ENCODE measurements at places on chromosomes 2 and 18.

DNA sequence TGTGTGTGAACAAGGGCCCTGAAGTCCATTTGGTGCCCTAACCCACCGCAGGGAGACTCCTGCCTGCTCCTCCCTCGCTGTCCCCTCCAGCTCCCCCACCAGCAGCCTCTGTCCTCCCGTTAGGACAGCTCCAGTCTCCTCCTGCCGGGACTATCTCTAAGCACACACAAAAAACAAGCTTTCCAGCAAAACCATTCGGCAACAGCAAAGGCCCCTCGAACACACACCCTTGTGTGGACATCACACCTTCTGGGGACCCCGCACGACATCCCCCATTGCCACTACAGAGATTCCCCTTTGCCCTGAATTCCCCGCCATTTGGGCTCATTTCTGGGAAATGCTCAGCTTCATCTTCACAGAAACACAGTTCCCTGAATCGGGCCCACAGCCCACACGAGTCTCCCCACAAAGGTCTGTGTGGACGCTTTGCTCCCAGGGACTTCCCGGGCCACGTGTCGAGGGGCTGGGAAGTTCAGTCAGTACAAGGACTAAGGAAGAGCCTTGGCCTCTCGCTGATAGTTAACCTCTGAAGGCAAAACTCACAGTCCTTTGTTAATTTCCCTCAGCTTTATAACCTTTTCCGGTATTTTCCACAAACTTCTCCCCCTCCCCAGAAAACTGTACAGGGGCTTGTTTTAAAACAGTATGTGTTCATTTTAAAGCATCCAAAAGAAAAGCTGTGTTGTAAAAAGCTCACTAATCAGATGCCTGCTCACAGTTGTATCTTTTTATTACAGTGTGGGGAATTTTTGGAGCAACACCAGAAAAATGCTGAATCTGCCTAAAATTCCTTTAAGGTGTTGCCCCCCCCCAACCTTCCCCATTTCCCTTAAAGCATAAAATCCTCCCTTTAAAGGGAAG, 25.9 kb downstream of the SMAD7 start:
- DNase-seq, result no peak

GRCh38 chr2:134782792-134783191, 55.6 kb upstream of the ACMSD start:
- peak; percentile 29 for DNase-seq

GRCh38 chr2:174692256-174692919, 71.9 kb downstream of the CHRNA1 start:
- no peak for DNase-seq

DNA sequence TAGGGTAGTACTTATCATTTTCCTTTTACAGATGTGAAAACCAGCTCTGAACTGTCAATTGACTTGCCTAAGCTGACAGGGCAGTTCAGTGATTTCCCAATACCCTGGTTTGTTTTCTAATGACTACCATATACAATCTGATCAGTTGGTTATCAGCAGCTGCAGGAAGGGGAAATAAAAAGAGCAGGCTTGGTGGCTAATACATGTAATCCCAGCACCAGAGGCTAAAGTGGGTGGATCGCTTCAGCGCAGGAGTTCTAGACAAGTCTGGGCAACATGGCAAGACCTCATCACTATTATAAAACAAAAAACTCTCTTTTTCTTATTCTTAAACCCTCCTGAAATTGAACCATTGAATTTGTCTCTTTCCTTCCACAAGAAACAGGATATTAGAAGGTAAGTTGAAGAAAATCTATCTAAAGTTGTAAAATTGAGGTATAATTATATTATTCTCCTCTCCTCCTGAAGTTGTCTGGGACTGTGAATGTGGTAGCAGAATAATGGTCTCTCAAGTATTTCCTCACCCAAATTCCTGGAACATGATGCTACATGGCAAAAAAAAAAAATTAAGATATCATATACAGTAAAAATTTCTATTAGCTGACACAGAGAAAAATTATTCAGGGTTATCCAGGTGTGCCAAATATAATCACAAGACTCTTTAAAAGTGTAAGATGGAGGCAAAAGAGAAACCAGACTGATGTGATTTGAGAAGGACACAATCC, 1441.6 kb downstream of the SUCLG1 start:
- no peak for DNase-seq

- no peak for DNase-seq
Measured at GRCh38 chr18:5630900-5631413, 87.2 kb upstream of the EPB41L3 start.

GRCh38 chr2:7456762-7457161, 539.5 kb downstream of the RNF144A start:
- no peak for DNase-seq

GRCh38 chr2:33377048-33377447, 99.4 kb upstream of the RASGRP3 start:
- DNase-seq, result no peak

GRCh38 chr18:56483386-56483785, 155.0 kb downstream of the TXNL1 start:
- DNase-seq, result no peak

DNA sequence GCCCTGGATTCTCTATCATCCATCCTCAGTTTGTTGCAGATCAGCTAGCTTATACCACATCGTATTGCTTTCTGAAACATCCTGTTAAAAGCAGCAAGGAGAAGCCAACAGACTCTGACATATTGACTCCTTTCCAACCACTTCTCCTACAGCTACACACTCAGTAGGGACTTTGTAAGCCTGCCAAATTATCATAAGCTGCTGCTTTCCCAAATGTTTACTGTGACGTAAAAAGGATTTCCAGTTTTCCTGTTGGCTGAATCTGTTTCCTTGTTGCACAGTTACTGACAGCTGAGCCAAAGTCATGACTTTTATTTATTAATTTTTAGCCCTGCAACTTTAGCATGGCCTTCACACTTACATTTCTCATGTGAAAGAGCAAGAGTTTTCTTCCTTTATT, 294.3 kb downstream of the KCNJ3 start:
- DNase-seq, result no peak

GRCh38 chr2:18376936-18377335, 183.5 kb downstream of the RDH14 start:
- no peak for DNase-seq

GRCh38 chr2:150259746-150260145, 227.7 kb downstream of the RND3 start:
- DNase-seq, result peak; percentile 66

DNA sequence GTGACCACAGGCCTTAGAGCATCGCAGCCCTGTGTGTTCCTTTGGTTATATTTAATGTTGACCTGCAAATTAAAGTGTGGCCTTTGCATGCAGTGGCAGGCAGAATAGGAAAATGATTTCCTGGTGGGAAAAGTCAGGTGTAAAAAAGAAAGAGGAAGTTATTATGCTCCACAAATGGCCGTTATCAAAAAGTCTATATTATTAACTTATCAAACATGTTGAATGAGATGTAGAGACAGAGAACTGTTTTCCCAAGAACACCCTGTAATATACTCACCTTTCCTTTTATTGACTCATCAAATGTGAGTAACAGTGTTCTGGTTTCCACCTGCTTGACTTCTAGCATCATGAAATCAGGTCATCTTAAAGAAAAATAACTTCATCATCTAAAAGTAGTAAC, 35.3 kb downstream of the MEIS1 start:
- DNase-seq, result no peak

DNA sequence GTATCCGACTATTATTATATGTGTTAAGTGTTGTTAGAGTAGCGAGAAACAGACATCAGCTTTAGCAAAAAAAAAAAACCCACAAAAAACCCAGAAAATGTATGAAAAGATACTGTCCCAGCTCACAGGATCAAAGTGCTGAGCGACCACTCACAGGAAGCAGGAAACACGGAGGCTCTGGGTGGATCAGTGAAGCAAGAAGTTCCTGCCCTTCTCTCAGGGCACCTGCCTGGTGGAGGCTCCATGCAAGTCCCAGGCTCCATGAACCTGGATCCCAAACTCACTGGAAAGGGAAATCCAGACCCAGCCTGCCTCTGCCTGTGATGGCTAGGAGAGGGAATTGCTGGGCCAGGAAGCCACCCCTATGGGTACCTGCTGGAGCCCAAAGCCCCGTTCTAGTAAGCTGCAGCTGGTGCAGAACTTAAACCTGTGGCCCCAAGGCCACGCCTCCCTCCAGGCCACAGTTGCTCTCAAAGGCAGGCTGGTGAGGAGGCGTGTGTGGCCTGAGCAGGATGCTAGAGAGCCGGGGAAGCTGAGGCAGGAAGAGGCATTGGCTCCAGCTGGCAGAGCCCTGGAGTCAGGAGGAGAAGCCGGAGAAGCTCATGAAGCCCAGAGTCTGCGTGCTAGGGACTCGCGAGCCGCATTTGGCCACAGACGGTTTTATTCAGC, 63.5 kb upstream of the TAF1B start:
- no peak for DNase-seq

GRCh38 chr2:140891614-140892212, 1239.1 kb downstream of the LRP1B start:
- no peak for DNase-seq

DNA sequence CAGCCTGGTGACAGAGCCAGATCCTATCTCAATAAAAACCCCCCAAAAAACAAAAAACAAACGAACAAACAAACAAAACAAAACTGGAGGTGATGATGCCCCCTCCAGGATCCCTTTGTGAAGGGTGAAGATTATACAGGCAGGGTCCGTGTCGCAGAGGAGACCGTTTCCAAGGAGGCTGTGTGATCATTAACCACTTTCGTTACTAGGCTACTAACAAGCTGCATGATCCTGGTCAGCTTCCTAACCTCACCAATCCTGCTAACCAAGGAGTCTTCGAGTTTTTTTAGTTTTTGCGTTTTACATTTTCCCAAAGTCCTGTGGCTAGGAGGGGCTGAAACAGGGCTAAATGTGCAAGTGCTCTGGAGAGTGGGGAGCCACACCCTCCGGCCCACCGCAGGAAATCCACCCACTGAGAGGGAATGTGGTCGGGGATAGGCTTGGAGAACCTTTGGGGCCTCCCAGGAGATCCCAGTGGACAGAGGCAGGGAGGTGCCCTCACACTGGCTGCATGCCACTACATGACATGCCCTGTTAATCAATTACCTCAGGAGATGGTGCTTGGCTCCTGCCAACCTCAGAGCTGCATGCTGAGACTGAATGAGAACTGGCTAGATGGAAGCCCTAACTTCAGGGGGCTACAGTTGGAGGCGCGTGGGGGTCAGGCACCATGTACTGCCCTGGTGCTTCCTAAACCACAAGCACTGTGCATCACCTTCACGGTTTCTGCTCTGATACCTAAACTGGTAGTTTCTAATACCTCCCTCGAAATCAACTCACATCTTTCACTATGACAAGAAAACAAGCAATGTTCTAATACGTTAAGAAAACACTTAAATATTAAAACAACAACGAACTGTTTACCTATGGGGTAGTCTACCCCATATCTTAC, 67.5 kb upstream of the RGPD5 start:
- DNase-seq, result no peak

- DNase-seq, result no peak
Measured at GRCh38 chr2:221443645-221444044, 128.5 kb downstream of the EPHA4 start.

- no peak for DNase-seq
Measured at GRCh38 chr2:1811258-1811970, 67.1 kb upstream of the PXDN start.

DNA sequence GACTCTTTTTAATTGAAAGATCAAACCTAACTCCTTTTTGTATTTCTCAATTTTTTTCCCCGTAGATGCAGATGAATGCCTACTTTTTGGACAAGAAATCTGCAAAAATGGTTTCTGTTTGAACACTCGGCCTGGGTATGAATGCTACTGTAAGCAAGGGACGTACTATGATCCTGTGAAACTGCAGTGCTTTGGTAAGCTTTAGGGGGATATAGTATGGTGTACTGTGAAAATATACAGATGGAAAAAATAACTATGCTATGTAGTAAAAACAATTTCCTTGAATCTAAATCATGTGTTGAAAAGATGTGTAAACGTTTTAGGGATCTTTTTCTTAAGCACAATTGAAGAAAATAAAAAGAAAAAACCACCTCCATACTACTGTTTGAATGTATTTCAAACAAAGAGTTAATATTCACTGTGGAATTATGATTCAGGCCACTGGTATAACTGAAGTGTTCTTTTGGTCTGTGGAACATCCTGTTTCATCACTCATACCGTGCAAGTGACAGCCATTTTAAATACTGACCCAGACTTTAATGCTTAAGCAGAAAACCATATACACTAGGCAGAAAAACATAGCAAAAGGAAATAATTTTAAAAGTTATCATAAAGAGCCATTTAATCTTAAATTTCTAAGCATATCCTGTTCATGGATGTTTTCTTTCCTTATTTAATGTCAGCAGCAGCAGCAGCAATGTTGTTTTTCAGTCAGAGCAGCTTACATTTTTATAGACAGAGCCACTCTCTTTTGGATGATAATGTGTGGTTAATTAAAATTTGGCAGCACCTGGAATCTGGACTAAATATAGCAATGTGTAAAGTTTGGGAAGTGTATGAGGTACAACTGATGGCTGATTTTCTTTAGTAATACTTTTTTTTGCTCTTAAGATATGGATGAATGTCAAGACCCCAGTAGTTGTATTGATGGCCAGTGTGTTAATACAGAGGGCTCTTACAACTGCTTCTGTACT, 112.8 kb upstream of the RASGRP3 start:
- no peak for DNase-seq

DNA sequence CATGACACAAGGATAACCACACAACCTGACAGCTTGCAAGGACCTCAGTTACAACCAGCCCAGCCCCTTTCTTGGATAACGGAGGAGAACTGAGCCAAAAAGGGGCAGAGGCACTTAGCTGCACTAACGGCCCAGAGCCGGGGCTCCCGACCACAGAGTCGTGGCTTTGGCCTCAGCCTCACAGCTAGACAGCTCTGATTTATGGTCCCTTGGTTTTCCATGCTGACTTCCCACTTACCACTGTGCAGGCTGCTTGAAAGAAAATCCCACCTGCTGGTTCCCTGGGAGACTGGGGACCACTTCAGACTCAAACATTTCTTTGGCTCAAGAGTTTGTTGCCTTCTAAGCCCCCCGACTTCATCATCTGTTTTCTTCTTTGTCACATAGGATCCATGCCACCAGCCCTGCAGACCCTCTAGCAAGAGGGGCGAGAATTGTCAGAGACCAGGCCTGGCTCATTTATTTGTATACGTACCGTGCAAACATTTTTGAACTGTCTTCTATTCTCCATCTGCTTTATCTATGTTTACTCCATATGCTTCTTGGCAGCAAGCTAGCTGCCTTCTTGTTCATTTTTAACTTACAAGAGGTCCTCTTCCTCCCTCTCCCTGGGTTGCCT, 352.6 kb upstream of the MYT1L start:
- DNase-seq, result no peak

- DNase-seq, result no peak
Measured at GRCh38 chr18:9870431-9871008, 15.3 kb upstream of the TXNDC2 start.
